ENCODE measurements at places on chromosomes 11 and 22. TPM values are rescaled to one million over a fixed set of nuclear protein-coding genes. Genes with fewer than 3 reads are reported as not detected.

The ADAMTS15 gene
- 4.3 TPM for total RNA-seq

The SCN3B gene
- total RNA-seq = under 0.01 TPM

DNA sequence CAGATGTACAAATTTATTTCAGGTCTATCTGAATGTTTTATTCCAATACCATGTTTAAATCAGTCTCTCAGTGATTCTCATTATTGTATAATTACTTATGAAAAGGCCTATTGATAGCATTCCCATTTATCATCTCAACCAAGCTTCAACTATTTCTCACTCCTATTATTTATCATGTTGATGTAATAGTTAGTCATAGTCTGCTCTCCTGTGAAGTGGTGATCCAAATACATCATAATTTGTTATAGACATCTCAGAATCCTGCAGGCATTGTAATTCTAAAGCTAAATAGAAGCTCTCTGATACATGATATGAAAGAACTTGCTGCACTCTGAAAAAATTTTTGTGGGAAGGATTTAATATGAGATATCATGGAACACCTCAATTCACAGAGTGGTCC, 21.8 kb upstream of the OR8G1 start:
- no peaks in the 10 kb centered on the region for H3K36me3 ChIP-seq
- DNase-seq = no peak
- H3K27ac ChIP-seq = no peak overlapping the region
- no peak overlapping the region for H3K4me3 ChIP-seq
- H3K27me3 ChIP-seq = no peaks in the 10 kb centered on the region

The OR5AL1 gene
- total RNA-seq = not detected

Data from osteoblast (primary cell).